SK-N-DZ (cell line): ENCODE measurements at places on chromosomes 5 and 9.

- no peak for DNase-seq
Observed at GRCh38 chr5:107567901-107568671, 102.7 kb downstream of the EFNA5 start.

- DNase-seq, result no peak
Observed at GRCh38 chr9:114000671-114001409, 77.3 kb downstream of the AMBP start.

DNA sequence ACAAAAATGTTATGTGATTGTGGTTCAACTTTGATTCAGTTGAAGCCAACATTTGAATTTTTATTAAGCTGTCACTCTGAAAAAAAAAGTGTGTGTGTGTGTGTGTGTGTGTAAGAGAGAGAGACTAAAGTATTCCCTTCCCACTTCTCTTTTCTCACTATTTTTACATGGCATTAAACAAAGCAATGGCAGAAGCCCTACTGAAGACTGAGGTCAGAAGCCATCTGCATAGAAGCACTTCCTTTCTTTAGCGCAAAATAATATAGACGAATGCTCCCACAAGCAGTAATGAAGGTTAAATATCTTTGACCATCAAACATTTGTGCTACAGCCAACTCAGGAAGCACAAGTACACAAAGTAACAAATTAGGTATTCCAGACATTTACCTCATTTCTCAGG is 540.5 kb downstream of the KCTD16 start:
- DNase-seq, result no peak

DNA sequence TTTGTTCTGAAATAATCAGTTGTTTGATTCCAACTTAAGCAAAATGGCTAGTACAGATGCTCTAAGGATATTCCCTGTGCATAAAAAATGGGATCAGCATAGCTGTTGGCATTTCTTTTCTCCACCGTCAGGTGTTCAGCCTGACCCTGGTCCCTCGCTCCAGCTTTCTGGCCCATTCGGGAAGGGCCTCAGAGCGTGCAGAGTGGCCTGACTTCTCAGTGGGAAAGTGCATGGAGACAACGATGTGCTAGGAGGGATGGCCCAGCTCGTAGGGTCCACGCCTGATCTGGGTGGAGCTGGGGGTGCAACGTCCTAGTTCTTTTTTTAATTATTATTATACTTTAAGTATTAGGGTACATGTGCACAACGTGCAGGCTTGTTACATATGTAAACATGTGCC is 319.1 kb upstream of the IRX4 start:
- no peak for DNase-seq

DNA sequence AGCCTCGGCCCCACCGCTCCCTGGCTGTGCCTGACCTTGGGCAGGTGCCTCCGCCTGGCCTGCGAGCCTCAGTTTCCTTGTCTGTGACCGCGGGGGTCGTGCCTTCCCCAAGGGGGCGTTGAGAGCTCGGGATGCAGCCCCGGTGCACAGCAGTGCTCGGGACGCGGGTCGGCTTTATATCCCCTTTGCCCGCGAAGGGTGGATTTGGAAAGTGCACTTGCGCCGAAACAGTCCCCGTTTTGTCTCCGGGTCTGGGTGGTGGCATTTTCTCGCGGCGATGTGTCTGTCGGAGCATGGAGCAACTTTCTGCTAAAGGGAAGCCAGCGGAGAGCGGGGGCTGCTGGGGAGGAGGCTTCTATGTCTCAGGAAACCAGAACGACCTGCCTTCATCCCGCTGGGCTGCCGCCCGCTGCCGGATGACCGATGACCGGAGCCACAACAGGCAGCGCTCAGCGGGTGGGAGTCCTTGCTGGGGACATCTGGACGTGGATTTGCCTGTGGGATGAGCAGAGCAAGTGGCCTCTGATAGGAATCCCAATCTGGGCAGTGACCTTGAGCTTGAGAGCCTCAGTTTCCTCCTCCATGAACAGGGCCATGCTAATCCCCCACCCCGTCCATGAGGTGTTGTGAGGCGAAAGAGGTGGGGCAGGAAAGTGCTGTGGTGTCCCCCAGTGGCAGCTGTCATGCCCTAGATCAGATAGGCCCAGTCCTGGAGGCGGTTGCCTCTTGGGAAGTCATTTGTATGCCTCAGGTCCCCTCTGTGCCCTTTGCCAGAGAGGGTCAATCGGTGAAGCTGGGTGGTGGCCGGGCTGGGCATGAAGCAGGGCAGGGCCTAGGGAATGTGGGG is 651 bp downstream of the HRH2 start:
- DNase-seq, result no peak

- DNase-seq, result peak; percentile 50
Observed at GRCh38 chr5:151925340-151925739, 689 bp upstream of the GLRA1 start.

- DNase-seq, result no peak
Observed at GRCh38 chr9:133251773-133252172, 23.2 kb downstream of the ABO start.

GRCh38 chr9:95491543-95492320 is 25.0 kb downstream of the PTCH1 start:
- no peak for DNase-seq

GRCh38 chr9:115126404-115126803 is 8.4 kb upstream of the TNC start:
- no peak for DNase-seq

- DNase-seq, result no peak
Observed at GRCh38 chr9:126126807-126127206, 199.8 kb upstream of the MVB12B start.

DNA sequence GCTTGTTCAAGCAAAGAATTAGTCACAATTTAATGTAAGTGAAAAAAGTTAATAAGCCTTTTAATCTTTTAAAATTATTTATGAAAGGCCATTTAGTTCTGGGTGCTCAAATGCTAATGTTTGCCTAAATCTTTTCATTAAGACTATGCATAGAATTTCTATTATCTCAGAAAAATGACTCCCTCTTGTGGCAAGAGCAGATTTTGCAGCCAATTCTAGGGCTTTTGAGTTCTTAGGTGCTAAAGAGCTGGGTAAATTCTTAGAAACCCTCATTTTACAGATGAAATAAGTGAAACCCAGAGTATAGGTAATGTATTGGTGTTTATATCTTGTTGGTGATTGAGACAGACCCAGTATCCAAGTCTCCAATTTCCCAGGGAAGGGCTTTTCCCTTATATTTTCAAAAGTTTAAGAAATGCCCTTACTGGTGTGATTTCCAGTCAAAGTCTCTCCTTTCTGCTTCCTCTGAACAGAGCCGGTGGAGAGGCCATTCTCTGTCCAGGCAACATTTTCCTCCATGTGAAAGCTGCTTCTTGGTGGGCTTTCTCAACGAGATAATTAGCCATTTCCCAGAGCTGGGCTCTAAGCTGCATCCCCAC is 24.1 kb upstream of the PCSK5 start:
- peak; percentile 36 for DNase-seq

DNA sequence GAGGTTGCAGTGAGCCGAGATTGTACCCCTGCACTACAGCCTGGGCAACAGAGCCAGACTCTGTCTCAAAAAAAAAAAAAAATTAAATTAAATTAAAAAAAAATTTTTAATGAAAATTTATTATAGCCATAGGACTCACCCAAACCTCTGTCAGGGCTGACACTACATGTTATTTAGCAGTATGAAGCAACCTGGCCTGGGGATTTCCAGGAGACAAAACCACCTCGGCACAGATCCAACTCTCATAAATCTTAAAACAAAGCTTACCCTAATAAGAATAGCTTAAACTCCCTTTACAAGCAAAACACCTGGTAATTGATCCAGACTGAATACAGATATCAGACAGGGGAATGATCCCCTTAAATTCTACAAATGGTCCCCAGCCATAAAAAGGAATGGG is 38.4 kb downstream of the PPP1R2B start:
- DNase-seq, result no peak

DNA sequence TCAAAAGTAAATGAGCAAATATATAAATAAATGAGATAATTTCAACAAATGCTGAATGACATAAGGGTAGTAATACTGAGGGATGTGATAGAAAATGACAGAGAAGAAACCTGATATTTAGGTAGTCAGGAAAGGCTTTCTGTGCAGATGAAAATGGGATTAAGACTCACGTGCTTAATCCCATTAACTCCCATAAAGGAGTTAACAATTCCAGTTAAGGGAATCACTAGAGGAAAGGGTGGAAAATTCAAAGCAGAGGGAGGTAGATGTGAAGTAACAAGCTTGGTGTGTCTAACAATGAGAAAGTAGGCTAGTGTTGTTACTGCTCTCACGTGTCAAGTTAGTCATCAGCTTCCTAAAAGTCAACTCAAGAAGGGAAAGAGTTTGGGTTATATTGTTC is 90.5 kb upstream of the TRIM32 start:
- DNase-seq, result no peak

- DNase-seq, result peak; percentile 64
Observed at GRCh38 chr9:69181908-69182353, 7.9 kb downstream of the TJP2 start.

DNA sequence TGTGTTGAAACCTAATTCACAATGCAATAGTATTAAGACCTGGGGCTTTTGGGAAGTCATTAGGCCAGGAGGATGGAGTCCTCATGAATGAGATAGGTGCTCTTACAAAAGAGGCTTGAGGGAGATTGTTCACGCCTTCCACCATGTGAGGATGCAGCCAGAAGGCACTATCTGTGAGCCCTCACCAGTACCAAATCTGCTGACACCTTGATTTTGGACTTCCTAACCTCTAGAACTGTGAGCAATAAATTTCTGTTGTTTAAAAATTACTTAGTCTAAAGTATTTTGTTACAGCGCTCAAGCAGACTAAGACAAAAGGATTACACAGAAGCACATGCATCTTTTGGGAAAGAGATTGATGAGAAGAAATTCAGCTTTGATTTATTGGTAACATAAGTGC is 232.9 kb upstream of the NR4A3 start:
- no peak for DNase-seq

GRCh38 chr5:37310360-37310759 is 60.5 kb downstream of the NUP155 start:
- DNase-seq, result no peak

DNA sequence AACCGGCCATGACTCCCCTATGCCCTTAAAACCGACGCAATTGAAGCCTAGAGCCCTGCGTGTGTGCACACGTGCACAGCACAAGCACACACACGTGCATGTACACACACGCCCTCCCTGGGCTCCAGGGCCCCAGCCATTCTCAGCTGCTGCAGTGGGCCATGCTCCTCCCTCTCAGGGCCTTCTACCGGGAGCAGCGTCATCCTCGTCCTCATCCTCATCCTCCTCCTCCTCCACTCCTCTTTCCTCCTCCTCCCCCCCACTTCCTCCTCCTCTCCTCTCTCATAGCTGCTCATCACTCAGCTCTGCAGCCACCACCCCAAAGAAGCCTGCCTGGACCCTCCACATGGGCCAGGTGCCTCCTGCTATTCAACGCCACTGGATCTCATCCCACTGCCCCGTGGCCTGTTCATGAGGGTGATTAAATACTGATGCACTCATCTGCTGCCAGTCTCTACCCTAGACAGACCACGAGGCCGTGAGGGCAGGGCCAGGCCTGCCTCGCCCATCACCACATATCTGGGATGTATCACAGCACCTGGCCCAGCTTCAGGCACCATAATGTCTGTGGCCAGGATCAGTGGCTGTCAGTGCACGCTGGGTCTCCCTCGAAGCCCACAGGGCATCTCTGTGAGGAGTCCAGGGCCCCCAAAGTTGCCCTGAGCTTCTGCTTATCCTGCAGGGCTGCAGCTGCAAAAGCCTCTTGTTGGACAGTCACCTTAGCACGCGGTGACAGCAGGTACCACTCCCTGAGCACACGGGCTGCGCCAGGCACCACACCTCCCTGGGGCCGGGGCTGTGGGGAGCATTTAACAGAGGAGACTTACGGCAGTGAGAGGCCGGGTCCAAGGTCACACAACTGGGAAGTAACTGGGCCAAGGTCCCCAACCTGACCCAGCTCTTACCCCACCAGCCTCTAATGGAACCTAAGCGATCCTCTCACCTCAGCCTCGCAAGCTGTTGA is 9.8 kb downstream of the FAM78A start:
- DNase-seq, result no peak
